ENCODE measurements at places on chromosomes 6 and 20.
A peak's percentile ranks its signal among the peaks of the same experiment; 100 is the strongest.

DNA sequence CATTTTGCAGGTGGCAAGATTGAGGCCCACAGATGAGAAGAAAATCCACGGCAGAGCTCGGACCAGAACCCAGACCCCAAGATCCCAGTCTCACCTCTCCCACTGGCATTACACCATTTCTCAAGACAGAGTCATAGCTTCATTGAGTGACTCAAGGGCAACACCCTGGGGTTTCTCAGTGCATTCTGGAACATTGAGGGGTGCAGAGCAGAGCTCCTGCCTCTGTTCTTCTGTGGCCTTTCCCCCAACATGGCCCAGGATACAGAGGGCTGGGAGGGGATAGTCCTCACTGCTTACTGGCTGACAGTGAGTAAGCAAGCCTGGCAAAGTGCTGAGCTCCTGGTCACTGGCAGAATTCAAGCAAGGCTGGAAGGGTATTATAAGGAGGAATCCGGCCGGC lies 74.0 kb downstream of the MDGA1 start:
- H3K4me1 ChIP-seq = peaks cover 38% of the 10 kb centered on the region
- H3K27me3 ChIP-seq = peaks cover 14% of the 10 kb centered on the region
- no peaks in the 10 kb centered on the region for H3K36me3 ChIP-seq
- no peak for DNase-seq

- H3K4me3 ChIP-seq = no peak overlapping the region
- no peaks in the 10 kb centered on the region for H3K4me1 ChIP-seq
These were observed 215.6 kb downstream of the FOXC1 start for GRCh38 chr6:1825277-1825676.

DNA sequence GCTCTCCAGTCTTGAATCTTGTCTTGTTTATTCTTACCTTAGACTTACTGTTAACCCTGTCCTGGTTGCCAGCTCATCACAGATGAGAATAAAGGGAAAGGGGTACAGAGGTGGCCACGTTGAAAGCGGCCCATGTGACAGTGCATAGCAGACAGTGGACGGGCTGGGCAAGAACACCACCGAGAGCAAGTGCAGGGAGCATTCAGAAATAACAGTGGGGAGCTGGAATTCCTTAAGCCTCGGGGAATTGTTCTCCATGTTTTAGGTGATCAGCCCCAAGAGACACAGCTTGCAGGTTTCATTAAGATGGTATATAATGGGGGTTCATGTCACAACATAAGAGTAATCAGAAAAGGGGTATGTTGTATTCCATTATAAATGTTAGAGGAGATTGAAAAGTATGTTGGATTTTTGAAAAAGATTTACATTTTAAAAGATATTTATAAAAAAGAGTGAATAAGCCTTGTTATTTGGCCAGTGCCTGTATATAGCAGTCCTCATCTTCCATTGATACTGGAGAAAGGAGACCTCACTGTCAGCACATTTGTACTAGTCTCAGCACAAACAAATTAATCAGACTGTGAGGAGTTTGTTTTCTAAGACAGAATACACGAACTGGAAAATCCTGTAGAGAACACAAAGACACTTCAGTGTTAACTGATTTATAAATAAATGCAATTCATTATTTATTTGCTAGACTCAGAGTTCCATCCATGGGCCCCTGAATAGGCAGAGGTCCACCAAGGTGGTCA lies 35.4 kb downstream of the VAPB start:
- H3K27me3 ChIP-seq = no peaks in the 10 kb centered on the region
- H3K4me3 ChIP-seq = no peak overlapping the region
- DNase-seq = no peak

- no peak overlapping the region for H3K4me3 ChIP-seq
- no peak for DNase-seq
- H3K27ac ChIP-seq = peak overlapping the region; percentile 32
- no peaks in the 10 kb centered on the region for H3K36me3 ChIP-seq
- peaks cover 6% of the 10 kb centered on the region for H3K27me3 ChIP-seq
These were observed 131.5 kb downstream of the SOBP start for GRCh38 chr6:107621229-107621937.

DNA sequence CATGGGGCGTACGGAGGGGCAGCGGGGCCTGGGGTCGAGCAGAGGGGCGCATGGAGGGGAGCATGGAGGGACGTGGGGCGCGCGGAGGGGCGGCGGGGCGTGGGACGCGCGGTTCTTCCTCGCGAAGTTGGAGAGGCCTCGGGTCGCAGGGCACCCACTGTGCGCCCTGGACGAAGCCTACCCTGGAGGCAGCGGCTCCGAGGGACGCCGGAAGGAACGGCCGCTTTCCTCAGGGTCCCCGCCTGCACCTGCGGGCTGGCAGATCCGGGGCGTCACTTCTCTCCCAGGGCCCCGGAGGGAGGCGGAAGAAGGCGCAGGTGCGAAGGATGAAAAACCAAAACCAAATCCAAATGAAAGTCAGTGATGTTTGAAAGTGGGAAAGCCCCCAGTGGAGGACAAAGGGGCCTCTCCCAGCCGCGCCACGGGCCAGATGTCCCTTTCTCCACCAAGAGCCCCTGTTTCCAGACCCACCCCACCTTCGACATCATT lies 142.1 kb upstream of the PDE10A start:
- no peak overlapping the region for H3K27ac ChIP-seq
- no peak for DNase-seq
- H3K36me3 ChIP-seq = no peaks in the 10 kb centered on the region
- H3K4me3 ChIP-seq = no peak overlapping the region
- H3K4me1 ChIP-seq = no peaks in the 10 kb centered on the region
- peaks cover 18% of the 10 kb centered on the region for H3K27me3 ChIP-seq

DNA sequence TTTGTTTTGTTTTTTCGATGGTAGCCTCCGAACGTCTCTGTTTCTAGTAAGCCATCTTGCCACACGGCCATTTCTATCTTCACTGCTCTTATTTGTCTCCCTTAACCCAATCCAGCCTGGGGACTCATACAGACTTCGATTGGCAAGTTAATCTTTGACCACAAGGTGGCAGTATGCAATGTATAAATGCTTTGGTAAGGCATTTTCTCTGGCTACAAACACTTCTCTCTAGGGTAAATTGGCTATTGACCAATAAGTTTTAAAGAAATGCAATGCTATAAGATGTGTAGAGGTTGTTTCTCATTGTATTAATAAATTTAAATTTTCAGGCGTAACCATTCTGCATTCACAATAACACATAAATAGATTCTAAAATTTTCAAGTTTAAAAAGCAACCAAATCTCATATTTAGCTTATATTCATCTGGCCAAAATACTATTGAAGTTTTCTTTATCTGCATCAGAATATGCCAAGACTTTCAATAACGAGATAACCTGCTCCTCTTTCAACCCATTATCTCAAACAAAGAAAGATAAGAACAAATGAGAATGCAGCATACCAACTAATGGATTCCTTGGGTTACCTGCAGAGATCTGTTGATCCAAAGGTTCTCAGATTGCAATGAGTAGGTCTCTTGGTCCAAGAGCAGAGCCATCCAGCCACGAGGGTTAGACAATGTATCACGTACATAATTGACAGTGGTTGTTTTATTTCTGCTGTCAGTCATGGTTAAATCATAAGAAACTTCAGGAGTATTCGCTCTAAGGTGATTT lies 231.9 kb downstream of the PKHD1 start:
- no peaks in the 10 kb centered on the region for H3K36me3 ChIP-seq
- H3K27ac ChIP-seq = no peak overlapping the region
- peaks cover 2% of the 10 kb centered on the region for H3K27me3 ChIP-seq
- peak; percentile 50 for DNase-seq
- H3K4me3 ChIP-seq = no peak overlapping the region

DNA sequence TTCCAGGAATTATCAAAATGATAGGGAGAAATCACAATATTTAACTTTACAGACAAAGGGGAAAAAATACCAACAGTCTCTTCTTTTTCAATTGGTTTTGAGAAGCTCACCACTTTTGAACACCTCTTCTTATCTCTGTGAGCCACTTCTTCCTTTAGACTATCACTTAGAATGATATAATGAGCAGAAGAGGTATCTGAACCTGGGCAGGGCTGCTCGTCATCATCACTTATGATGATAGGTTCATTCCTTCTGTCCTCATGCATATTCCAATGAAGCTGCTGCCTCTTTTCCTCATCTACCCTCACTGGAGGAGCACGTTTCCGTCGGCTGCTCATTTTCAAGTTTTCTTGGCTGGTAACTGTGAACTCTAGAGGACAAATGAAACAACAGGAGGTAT lies 9.2 kb downstream of the SHPRH start:
- no peaks in the 10 kb centered on the region for H3K27me3 ChIP-seq
- peaks cover 4% of the 10 kb centered on the region for H3K4me1 ChIP-seq
- no peak for DNase-seq
- no peak overlapping the region for H3K27ac ChIP-seq
- no peak overlapping the region for H3K4me3 ChIP-seq

GRCh38 chr20:63053432-63054102 lies 46.8 kb upstream of the BHLHE23 start:
- no peaks in the 10 kb centered on the region for H3K27me3 ChIP-seq
- no peaks in the 10 kb centered on the region for H3K4me1 ChIP-seq
- H3K27ac ChIP-seq = no peak overlapping the region
- H3K4me3 ChIP-seq = no peak overlapping the region

GRCh38 chr6:150717419-150717818 lies 117.7 kb downstream of the PLEKHG1 start:
- no peaks in the 10 kb centered on the region for H3K36me3 ChIP-seq
- no peak overlapping the region for H3K27ac ChIP-seq
- peaks cover 12% of the 10 kb centered on the region for H3K27me3 ChIP-seq
- DNase-seq = no peak
- H3K4me1 ChIP-seq = peaks cover 12% of the 10 kb centered on the region
- H3K4me3 ChIP-seq = no peak overlapping the region

DNA sequence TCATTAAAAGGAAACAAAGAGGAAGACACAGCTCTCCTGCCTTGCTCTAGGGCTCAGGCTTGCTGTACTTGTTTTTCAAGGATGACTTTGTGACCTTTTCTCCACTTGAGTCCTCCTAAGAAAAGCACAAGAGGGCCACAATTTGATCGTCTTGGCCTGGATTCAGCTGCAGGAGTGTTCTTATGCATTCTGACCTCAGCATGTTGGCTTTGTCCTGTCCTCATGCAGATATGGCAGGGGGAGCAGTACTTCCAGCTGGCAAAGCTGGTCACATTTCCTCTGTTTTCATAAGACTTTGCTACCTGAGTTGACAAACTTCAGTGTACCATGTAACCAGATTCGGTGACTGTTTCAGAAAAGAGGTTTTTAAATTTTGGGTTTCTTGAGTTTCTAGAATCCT lies 30.8 kb downstream of the KDM1B start:
- peaks cover 3% of the 10 kb centered on the region for H3K4me1 ChIP-seq
- no peak overlapping the region for H3K27ac ChIP-seq
- H3K27me3 ChIP-seq = no peaks in the 10 kb centered on the region
- H3K36me3 ChIP-seq = no peaks in the 10 kb centered on the region
- DNase-seq = no peak

- DNase-seq = no peak
- peaks cover 40% of the 10 kb centered on the region for H3K27me3 ChIP-seq
- no peak overlapping the region for H3K27ac ChIP-seq
- no peak overlapping the region for H3K4me3 ChIP-seq
- peaks cover 33% of the 10 kb centered on the region for H3K4me1 ChIP-seq
- peaks cover 22% of the 10 kb centered on the region for H3K36me3 ChIP-seq
These were observed 1.8 kb upstream of the ABT1 start for GRCh38 chr6:26594730-26595632.

All from activated CD4-positive, alpha-beta T cell treated with anti-CD3 and anti-CD28 coated beads, Interleukin-2, amount 10 ng/mL, durations not matched to agents 7 days and 5 days (primary cell).